ENCODE measurements at places on chromosomes 13 and 19.

- no peak for DNase-seq
Measured at GRCh38 chr19:22472180-22472637, 50.1 kb upstream of the ZNF98 start.

GRCh38 chr13:110696776-110697175 lies 9.1 kb downstream of the CARS2 start:
- no peak for DNase-seq

GRCh38 chr19:31568724-31569123 lies 219.5 kb upstream of the TSHZ3 start:
- no peak for DNase-seq

- no peak for DNase-seq
Measured at GRCh38 chr13:85148009-85148408, 651.2 kb downstream of the SLITRK6 start.

GRCh38 chr13:28429685-28430290 lies 65.1 kb downstream of the FLT1 start:
- no peak for DNase-seq

- no peak for DNase-seq
Measured at GRCh38 chr19:941292-942132, 15.7 kb downstream of the ARID3A start.

GRCh38 chr13:111486331-111486730 lies 165.9 kb downstream of the TEX29 start:
- no peak for DNase-seq

GRCh38 chr13:25440061-25440460 lies 68.3 kb downstream of the ATP8A2 start:
- no peak for DNase-seq

All from activated CD4-positive, alpha-beta T cell treated with anti-CD3 and anti-CD28 coated beads for 24 hours (primary cell).